Stimulated activated CD8-positive, alpha-beta memory T cell treated with anti-CD3 and anti-CD28 coated beads, Interleukin-2, amount 100 ng/mL, for 1 hour (primary cell): ENCODE measurements at places on chromosomes 7 and 10.

- no peak for DNase-seq
These were observed 551 bp downstream of the IFIT1 start for GRCh38 chr10:89392974-89393373.

- no peak for DNase-seq
These were observed 367.7 kb downstream of the SDK1 start for GRCh38 chr7:3668743-3669142.

GRCh38 chr7:101399759-101400158 lies 37.1 kb downstream of the COL26A1 start:
- no peak for DNase-seq

GRCh38 chr10:58615237-58615935 lies 102.7 kb downstream of the BICC1 start:
- no peak for DNase-seq

GRCh38 chr10:86411852-86412560 lies 45.4 kb upstream of the GRID1 start:
- DNase-seq = no peak

GRCh38 chr7:138352570-138353461 lies 107.2 kb upstream of the TRIM24 start:
- no peak for DNase-seq

DNA sequence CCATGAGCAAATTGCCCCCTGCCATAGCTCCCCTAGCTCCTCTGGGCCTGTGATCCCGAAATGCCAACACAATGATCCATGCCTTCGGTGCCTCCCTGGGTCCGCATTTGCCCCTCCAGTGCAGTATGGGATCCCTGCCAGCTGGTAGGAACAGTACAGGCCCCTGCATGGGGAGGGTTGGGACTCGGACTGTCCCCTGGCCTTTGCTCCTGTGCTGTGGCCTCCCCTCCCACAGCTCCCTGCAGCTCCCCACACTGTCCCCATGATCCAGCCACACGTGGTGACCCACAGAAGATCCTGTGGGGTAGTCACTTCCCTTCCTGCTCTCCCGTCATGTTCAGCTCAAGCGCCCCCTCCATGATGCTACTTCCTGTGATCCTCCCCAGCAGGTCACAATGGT lies 140.3 kb downstream of the MAPK8 start:
- DNase-seq = no peak

GRCh38 chr10:43599333-43599732 lies 6.9 kb upstream of the ZNF485 start:
- DNase-seq = no peak

DNA sequence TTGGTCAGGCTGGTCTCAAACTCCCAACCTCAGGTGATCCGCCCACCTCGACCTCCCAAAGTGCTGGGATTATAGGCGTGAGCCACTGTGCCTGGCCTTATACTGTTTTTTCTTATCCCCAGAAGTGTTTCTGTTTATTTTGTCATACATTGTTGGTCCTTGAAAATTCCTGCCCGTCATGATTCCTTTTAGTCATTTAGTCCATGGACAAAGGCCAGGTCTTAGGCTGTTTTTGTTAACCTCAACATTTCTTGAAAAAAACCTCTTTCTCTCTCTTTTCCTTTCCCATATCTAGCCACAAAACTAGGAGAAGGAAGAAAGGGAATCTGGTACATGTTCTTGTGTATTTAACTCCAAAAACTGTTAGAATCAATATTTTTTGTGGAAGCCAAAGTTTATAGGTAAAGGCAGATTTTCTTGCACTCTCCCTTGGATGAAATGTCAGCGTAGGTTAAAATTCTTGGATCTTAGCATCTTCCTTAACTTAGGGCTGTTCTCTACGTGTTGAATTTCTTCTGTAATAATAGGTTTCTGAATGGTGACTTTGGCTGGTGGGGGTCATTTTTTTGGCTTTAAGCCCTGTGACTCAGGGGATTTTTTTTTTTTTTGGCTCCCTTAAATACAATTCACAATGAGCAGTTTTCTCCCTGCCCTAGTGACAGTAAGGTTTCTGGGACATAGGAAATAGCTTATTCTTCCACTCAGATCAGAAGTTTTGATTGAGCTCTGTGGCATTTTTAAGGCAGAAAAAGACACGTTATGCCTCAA lies 500.8 kb downstream of the AUTS2 start:
- DNase-seq = no peak

DNA sequence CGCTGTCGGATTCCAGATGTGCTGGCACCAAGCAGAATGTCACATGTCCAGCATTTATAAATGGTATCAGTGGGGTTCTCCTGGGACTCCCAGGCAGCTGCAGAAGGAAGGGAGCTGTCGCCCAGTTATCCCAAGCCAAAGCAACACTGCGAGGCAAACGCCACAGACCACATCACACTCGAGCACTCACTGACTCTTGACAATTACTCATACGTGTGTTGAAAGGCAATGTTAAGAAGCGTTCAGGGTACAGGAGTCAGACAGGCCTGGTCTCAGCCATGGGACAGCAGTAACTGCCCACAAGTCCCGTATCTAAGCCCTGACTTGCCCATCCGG lies 113.4 kb downstream of the DIP2C start:
- DNase-seq = no peak

GRCh38 chr7:37988721-37989650 lies 68.5 kb downstream of the EPDR1 start:
- no peak for DNase-seq

GRCh38 chr7:1872191-1873069 lies 202.4 kb downstream of the ELFN1 start:
- no peak for DNase-seq

- no peak for DNase-seq
These were observed 2.3 kb downstream of the STX1A start for GRCh38 chr7:73717025-73717807.

GRCh38 chr10:6813856-6814255 lies 233.8 kb upstream of the PRKCQ start:
- DNase-seq = no peak

- DNase-seq = no peak
These were observed 2.3 kb downstream of the CELF2 start for GRCh38 chr10:11019724-11020547.

DNA sequence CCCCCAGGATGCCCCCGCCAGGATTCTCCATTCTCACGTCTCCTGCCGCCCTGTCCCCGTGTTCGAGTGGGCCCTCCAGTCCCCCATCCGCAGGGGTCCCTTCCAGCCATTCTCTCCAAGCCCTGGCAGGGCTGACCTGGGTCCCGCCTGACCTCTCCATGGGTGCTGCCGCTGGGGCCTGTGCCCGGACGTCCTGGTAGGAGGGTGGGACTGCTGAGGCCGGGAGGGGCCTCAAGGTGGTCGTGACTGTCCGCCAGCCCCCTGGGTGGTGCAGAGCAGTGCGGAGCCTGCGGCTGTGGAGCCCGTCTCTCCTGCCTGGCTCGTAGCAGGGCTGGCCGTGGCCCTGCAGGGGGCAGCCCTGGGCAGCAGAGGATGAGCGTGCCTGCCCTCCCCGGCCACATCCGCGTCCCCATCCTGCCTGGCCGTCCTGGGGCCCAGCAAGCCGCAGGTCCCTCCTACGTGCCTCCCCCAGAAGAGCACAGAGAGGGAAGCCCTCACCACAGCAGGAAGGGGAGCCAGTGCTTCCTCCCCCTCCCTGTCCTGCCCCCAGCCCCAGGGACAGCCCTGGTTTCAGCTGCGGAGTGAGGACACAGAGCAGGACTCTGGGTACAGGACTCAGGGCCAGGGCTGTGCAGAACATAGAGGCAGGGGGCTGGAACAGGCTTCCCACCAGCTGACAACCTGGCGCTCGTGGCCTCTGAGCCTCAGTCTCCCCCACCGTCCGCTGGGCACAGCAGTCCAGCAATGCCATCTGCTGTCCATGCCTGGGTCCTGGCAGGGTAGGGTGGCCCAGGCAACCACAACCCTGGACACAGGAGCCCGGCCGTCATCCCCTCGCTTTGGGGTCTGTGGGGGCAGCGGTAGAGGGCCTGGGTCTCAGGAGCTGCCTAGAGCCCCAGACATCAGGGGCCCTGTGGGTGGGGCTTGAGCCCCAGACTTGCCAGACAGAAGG lies 1.5 kb upstream of the GRIFIN start:
- DNase-seq = peak; percentile 28

GRCh38 chr10:80281292-80281691 lies 8.2 kb downstream of the MAT1A start:
- DNase-seq = no peak

DNA sequence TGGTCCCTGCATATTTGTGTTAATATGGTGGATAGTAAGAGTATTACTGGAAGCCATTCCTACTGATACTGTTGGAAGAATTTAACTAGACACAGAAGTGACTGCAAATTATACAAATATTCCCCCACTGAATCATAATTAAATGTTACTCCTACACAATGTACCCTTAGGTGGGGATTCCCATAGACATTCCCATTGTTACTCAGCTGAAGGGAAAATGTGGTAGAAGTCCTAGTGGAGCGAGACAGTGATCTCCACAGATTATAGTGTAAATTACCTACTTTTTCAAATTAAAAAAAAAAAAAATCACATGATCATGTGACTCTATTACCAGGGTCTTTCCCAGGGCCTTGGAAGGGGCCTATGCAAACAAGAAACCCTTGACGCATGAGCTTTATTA lies 611.8 kb downstream of the LRMDA start:
- no peak for DNase-seq

GRCh38 chr10:62250594-62251198 lies 17.9 kb downstream of the RTKN2 start:
- DNase-seq = no peak

- no peak for DNase-seq
These were observed 30.0 kb downstream of the DRGX start for GRCh38 chr10:49365675-49366415.

DNA sequence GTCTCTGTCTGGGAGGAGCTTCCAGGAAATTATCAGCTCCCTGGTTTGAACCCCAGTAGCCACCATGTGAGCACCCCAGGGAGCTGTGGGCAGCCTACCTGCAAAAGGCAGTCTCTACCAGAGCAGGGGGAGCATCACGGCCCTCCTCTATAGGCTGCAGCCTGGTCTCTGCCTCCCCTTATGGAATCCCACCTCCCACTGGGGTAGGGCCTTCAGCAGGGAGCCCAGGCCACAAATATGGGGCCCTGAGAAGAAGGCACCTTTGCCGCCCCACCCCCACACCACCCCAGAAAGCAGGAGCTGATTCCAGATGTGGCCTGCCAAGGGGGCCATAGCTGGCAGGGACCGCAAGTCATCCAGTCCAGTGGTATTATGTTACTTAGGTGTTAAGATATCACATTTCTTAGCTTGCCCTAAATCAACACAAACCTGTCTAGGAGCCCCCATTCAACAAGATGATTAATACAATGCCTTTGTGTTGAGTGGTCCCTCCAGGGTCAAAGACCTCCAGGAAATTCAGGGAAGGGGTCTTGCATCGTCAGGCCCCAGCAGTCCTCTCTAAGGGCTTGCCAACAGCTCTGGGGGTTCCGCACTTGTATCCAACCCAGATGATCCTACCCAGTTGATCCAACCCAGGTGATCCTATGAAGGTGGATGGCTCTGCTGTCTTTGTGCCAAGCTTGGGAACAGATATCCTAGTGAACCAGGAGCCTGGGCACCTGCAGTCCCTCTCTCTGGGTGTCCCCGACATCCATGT lies 114.9 kb downstream of the OAT start:
- no peak for DNase-seq

DNA sequence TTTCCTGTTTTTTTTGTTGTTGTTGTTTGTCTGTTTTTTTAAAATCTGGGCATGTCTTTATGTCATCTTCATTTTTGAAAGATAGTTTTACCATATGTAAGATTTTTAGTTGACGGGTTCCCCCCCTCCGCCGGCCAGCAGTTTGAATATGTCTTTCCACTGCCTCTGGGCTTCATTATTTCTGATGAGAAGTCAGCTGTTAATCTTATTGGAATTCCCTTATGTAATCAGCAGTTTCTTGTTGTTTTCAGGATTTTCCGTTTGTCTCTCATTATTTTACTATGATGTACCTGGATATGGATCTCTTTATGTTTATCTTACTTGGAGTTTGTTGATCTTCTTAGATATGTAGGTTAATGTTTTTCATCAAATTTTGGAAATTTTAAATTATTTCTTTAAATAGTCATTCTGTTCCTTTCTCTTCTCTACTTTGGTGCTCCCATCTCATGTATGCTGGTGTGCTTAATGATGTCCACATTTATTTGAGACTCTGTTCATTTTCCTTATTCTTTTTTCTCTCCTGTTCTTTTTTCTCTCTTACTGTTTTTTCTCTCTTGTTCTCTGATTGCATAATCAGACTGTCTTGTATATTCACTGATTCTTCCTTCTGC lies 9.7 kb downstream of the EXOC6 start:
- DNase-seq = no peak

DNA sequence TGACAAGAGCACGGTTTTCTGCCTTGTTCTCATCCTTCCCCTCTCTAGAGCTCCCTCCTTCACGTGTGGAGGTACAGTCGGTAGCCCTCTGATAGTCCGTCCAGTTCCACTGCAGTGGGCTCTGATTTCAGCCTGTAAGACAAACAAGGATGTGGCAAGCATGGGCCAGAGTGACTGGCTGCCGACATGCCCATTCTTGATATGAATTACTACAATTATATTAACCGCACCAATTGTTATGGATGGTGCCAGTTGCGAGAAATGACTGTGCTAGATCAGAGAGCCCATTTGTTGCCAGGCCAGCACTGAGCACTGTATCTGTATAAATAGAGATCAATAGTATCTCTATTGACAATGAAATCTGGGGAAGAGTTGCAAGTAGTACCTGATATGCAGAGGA lies 146.6 kb downstream of the CHN2 start:
- DNase-seq = no peak

GRCh38 chr7:131670406-131670805 lies 114.0 kb upstream of the PODXL start:
- DNase-seq = no peak

GRCh38 chr7:710161-710560 lies 16.3 kb upstream of the DNAAF5 start:
- DNase-seq = no peak

- no peak for DNase-seq
These were observed 624 bp upstream of the ZNF783 start for GRCh38 chr7:149261316-149261828.

GRCh38 chr7:94264756-94265155 lies 129.9 kb upstream of the COL1A2 start:
- DNase-seq = no peak

GRCh38 chr7:150359622-150360362 lies 8.8 kb upstream of the REPIN1 start:
- DNase-seq = no peak

GRCh38 chr7:29858191-29858951 lies 52.1 kb downstream of the WIPF3 start:
- DNase-seq = no peak

GRCh38 chr10:59323036-59323459 lies 39.3 kb downstream of the FAM13C start:
- no peak for DNase-seq

DNA sequence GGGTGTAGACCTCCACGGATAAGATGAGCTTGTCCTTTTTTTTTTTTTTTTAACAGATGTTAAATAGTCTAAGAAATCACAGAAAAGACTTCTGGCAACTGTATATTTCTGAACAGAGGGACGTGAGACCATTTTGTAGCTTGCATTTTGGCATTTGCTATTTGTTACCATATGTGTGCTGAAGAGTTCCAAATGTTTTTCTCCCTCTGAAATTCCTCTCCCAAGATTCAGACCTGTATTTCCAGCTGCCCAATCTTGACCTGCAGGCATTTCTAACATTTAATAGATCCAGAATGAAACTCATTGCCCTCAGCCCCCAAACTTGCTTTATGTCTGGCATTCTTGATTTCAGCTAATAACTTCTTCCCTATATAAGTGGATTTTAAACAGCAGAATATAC lies 223.1 kb upstream of the FZD1 start:
- no peak for DNase-seq
